ENCODE measurements at places on chromosomes 16 and 17. TPM values are rescaled to one million over a fixed set of nuclear protein-coding genes. Genes with fewer than 3 reads are reported as not detected.

Gene GPRC5C
- total RNA-seq, result not detected

Gene PYDC1
- not detected for total RNA-seq

Gene WIPF2
- 32.7 TPM for total RNA-seq

Gene KRT12
- not detected for total RNA-seq

Gene ADCY9
- total RNA-seq, result 6.5 TPM

Gene TBX2
- 0.13 TPM for total RNA-seq

Gene ABCC3
- 0.10 TPM for total RNA-seq

Gene KCNJ12
- total RNA-seq, result not detected

Gene IGF2BP1
- not detected for total RNA-seq

Gene ITGA2B
- total RNA-seq, result 1.6 TPM

Gene TBKBP1
- total RNA-seq, result 3.1 TPM

Gene CACNA1G
- 0.05 TPM for total RNA-seq

Gene WDR90
- 17.8 TPM for total RNA-seq

Gene GABARAPL2
- 84.6 TPM for total RNA-seq

Gene SLC25A19
- total RNA-seq, result 20.5 TPM

Gene CES5A
- not detected for total RNA-seq

Gene KIF2B
- total RNA-seq, result not detected

Gene MPP2
- 2.4 TPM for total RNA-seq

Gene C17orf100
- total RNA-seq, result 4.2 TPM
